ENCODE measurements at places on chromosomes 16 and 17.

DNA sequence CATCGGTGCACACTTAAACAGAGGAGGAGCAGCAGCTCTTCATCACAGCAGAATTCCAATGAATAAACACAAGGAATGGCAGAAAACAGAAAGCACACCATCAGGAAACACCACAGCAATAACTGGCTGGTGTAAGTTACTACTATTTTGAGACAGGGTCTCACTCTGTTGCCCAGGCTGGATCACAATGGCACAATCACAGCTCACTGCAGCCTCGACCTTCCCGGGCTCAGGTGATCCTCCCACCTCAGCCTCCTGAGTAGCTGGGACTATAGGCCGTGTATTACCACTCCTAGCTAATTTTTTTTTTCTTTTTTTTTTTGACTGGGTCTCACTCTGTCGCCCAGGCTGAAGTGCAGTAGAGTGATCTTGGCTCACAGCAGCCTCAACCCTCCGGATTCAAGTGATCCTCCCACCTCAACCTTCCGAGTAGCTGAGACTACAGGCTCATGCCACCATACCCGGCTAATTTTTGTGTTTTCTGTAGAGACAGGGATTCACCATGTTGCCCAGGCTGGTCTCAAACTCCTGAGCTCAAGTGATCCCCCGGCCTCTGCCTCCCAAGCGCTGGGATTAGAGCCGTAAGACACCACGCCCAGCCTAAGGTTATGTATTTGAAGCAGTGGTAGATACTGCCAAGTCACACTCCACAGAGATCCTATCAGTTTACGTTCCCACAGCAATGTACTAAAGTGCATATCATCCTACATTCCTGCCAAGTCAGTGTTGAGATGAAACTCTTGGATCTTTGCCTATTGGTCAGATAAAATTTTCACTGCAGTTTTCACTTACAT lies 20.7 kb downstream of the TRAP1 start:
- no peak for DNase-seq

- peak; percentile 16 for DNase-seq
These were observed 8.9 kb upstream of the WSCD1 start for GRCh38 chr17:6061290-6061689.

DNA sequence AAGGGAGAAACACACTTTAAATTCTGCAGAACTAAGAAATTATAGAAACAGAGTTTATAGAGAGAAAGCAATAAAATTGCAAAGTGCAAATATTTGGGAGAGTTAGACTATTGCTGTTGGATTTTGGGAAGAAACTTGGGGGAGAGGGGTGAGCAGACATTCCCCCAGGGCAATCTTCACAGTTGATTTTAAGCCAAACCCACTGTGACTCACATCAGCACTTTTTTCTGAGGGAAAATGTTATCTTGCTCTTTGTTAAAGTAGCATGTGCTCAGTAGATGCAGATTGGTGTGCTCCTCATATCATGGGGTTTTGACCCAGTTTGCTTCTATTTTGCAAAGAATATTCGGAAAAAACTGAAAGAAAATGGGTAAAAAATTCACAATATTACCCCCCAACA lies 367.6 kb downstream of the CDH11 start:
- no peak for DNase-seq

DNA sequence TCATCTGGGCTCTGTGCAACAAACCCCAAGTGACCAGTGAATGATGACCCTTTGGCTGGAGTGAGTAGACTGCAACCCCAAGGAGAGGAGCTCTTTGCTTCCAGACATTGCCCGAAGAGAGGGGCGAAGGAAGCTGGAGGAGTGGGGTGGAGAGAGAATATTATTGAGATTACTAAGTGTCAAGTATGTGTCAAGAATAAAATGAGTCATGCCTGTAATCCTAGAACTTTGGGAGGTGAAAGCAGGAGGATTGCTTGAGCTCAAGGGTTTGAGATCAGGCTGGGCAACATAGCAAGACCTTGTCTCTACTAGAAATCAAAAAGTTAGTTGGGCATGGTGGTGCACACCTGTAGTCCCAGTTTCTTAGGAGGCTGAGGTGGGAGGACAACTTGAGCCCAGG lies 142.0 kb upstream of the CCL2 start:
- no peak for DNase-seq

DNA sequence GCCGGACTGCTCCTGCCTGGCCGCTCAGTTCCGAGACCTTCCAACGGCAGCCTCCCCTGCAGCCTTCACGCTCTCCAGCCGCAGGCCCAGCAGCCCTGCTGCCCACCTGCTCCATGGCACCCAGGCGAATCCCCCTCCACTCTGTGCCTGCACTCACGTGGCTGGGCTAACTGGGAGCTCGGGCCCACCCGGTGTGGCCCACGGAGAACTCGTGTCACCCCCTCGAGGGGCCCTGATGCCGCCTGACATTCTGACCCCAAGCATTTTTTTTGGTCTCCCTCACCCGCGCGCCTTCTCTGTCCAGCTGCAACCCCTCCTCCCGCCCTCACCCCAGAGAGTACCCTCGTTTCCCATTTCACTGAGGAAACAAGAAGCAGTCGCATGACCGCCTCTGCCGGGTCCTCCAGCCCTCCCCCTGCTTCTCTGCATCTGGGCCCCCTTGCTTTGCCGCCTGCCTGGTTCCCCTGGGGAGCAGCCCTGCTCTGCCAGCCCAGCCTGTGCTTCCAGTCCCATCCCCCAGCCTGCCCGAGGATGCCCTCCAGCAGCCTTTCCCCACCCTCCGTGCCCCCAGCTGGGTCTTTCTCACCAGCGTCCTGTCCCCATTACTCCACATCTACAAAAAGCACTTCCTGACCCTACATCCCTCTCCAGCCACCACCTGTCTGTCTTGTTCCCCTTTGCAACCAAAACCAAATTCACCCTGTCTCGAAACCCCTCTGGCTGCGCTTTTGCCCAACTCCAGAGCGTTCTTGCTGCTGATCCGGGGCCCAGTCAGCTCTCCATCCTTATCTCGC lies 146.4 kb upstream of the CHMP6 start:
- no peak for DNase-seq

DNA sequence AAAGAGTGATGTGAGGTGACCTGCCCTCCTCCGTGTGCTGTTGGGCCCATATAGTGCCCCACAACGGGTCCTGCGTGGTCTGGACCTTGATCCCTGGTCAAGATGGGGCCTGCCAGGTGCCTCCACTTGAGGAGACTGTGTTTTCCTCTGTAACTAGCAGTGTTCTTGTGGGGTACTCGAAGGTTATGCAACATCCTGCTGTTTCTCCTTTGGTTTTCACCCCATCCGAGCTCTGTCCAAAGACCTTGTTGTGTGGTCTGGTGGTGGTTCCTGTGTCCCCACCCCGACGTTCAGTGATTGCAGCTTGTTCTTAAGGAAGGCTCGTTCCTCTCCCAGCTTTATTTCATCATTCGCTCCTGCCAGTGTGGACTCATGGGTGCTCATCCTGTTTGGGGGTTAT lies 38.7 kb upstream of the ZNF750 start:
- DNase-seq: no peak

GRCh38 chr16:84864326-84864955 lies 44.7 kb downstream of the CRISPLD2 start:
- DNase-seq: no peak

DNA sequence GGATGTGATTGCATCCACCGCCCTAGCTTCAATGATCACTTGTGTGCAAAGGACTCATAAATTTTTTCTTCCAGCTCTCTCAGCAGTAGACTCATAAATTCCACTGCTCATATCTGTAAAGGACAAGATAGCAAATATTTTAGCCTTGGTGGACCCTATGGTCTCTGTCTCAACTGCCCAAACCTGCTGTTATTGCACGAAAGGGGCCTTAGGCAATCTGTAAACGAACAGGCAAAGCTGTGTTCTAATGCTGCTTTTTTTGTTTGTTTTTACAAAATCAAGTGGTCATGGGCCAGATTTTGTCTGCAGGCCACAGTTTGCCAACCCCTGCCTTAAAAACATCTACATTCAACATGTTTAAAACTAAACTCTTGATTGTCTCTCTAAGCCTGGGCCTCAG lies 34.1 kb downstream of the FAM20A start:
- DNase-seq: no peak

GRCh38 chr16:60640038-60640437 lies 1396.2 kb downstream of the CDH8 start:
- DNase-seq: no peak

DNA sequence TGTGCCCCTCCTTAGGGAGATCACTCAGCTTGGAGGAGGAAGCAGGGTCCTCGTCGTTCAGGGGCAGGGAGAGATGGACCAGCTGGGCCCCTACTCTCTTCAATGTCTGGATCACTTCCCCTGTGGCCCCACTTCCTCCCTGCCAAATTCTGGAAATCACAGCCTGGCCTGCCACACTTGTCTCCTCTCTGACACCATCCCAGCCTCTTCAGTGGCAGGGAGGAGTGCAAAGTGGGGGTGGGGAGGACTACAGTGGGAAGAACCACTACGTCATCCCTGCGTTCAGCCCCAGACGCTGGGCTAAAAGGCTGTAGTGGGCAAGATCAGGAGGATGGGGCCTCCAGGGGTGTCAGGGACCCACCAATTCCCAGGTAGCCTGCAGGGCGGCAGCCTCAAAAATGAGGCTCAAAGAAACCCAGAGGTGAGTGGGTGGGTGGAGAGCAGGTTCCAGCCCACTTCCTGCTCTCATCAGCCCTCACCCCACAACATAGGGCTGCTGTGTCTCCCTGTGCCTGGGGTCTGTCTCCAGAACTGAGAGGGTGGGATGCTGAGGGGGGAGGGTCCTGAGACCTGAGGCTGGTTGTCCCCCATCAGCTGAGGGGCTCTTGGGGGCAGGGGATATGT lies 25.0 kb upstream of the TAC4 start:
- DNase-seq: no peak

DNA sequence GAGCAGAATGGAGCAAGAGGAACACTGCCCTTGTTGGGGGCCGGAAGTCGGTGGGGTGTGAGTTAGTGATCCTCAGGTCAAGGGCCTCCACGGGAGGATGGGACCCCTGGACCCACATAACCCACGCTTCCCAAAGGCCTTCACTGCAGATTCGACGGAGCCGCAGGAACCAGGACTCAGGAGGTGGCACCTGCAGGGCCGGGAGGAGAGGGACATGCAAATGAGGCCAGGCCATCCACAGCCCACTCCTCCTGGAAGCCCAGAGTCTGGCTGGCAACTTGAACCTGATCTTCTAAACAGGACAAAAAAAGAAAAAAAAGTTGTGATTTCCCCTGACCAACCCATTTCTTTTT lies 299.9 kb downstream of the SOX9 start:
- DNase-seq: no peak

GRCh38 chr17:63099425-63099824 lies 133.4 kb downstream of the TANC2 start:
- DNase-seq: no peak

GRCh38 chr16:77306075-77306474 lies 106.9 kb downstream of the SYCE1L start:
- DNase-seq: no peak

Measured in HCT116 (cell line).